ENCODE measurements at places on chromosomes 6 and 20.

DNA sequence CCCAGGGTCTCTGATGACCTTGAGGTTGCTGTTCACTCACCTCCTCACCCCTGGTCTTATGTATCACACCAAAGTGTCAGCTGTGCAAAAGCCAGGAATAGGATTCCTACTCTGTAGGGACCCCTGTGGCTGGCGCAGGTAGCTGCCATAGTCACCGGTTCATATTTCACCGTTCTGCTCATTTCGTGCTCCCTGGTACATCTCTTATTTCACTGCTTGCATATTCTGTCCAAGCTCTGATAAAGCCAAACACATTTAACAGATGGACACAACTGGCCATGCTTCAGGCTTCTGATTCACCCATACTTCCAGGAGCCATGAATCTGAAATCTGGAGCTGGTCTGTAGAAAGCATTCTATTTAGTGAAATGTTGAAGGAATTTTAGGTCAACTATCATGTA, 20.5 kb downstream of the SLC22A3 start:
- DNase-seq = no peak

- DNase-seq = no peak
These were observed 7.8 kb downstream of the TSPYL4 start for GRCh38 chr6:116246089-116246488.

DNA sequence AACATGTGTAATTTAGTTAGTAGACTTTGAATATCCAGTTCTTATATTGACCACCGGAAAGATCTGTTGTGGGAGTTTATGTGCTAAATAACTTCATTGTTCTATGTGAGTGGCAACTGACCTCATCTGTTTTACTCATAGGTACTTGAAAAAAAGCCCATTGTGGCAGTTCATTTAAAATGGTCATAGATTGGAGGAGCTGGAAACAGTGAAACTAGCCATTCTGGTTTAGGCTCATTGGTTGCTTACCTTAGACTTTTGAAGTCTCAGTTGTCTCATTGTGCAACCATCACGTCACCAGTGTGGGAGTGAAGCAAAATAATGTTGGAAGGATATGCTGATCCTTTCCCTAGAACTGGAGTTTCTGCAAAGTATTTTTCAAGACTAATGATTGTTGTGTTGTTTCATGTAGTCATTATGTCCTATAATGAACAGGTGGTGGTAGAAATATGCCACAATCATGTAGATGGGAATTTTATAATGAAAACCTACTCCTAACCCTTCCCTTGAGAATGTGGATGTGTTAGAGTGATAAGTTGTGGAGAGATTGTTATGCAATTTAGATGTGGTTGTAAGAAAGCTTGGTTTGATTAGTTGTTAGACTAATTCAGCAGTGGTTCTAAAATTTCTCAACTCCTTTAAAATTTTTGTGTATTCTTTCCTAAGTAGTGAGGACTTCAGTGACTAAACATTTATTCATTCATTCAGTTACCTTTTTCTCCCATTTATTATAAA, 18.3 kb downstream of the DSP start:
- DNase-seq = no peak

DNA sequence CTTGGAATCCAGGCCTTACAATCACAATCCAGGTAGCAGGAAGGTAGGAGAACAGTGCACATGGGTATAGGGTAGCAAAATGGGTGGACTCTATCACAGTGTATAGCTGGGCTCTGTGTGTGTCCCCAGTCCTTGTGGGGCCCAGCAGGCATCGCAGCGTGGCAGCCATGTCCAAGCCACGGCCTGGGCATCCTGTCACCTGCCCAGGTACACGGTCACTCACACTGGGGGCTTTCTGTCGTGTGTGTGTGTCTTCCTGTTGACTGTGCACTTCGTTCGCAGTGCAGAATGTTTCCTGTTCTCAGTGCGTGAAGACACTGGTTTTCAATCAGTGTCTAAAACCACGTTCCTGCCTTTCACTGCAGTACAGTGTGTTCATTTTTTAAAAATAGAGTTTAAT, 523.2 kb upstream of the JARID2 start:
- no peak for DNase-seq

All from stimulated activated CD4-positive, alpha-beta T cell treated with anti-CD3 and anti-CD28 coated beads, TNF-alpha, amount 100 ng/mL, for 4 hours (primary cell).